Stimulated activated naive CD4-positive, alpha-beta T cell treated with Interleukin-2 at 50 U/mL for 16 hours (primary cell): ENCODE measurements at places on chromosomes 5 and 9.
A peak's percentile ranks its signal among the peaks of the same experiment; 100 is the strongest.

- DNase-seq, result no peak
These were observed 4.5 kb downstream of the ELAVL2 start for GRCh38 chr9:23821375-23822181.

- no peak for DNase-seq
These were observed 53.9 kb upstream of the POMT1 start for GRCh38 chr9:131448818-131449217.

DNA sequence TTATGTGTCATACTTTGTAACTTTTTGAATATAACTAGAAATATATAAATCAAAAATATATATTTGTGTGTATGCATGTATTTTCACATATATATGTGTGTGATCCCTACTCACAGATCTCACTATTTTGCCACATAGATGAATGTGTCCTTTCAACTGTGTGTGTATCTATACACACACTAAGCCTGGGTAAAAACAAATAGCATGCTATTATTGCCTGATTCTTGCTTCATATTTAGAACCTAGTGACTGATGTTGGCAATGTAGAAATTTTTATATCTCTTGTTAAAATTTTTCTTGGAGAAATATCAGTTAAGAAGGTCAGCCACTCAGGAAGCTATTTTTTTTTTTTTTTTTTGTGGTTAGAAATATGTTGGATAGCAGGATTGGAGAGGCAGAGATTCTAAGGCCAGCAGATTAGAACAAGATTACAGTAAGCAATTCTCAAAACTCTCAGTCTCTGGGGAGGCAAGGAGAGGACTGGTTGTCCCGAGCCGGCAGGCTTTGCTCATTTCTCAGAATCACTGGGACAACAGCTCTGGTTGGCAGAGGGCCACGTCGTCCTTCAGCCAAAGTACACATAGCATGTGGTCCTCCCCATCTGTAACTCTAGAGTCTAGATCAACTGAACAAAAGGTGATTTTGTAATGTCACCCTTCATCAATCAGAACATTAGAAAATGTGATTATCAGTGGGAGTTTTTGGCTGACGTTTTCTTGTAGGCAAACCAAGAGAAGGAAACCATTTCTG, 19.7 kb downstream of the C6 start:
- no peak for DNase-seq

- no peak for DNase-seq
These were observed 157.3 kb downstream of the C5orf15 start for GRCh38 chr5:133811168-133811567.

- DNase-seq, result no peak
These were observed 89.8 kb upstream of the COL5A1 start for GRCh38 chr9:134551644-134552348.

DNA sequence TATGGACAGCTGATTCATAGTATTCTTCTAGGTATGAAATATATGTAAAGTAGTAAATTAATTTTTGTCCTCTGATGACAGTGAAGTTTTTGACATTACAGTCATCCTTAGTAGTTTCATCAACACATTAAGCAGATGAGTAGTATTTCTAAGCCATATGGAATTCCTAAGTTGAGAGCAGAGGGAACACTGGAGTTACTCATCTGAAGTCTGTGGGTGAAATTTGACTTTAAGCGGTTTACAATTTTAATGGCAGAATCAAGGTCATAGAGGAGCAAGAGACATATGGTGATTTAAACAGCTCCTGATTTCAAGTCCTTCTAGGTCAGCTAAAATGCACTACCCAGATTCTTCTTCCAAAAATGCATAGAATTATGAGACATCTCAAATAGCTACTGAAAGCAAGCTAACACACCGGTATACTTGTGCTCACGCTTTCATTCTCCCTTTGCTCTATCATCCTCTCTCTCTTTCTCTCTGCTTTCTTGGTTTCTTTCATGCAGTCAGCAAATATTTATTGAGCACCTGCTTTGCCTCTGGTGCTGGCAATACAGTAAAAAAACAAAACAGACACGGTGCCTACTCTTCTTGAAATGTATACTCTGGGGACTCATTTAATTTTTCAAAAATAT, 235.9 kb downstream of the FER start:
- DNase-seq, result no peak

DNA sequence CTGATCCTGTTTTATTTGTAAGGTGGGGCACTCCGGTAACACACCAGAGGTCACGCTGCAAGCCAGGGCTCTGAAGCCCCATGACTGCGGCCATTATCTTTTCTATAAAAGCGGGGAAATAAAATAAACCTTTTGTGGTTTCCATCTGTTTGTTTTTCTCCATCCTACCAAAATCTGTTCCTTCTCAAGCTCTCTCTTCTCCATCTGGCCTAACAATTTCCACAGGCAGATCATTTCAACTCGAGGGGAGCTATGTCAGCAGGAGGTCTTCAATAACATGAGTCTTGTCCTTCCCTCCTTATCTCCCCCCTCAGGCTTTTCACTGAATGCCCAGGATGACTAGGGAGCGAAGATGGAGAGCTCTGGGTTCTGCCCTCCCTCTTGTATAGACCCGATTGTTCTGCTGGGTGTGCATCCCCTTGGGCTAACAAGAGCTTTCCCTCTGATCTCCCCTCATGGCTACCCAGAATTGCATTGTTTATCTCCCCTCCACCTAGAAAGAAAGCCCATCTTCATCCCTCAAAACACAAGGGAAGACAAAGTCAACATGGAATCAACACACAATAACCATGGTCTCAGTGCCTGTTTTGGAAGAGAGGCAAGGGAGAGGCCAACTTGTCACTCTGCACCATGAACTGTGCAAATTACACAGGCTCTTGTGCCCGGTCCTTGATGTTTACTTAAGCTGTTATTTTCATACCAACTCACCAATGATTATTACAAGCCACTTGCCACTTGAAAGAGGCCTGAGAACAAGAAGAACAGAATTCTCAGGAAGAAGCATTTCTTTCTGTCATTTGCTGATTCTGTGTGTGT, 187.8 kb downstream of the FANCC start:
- no peak for DNase-seq

- DNase-seq, result no peak
These were observed 96.5 kb downstream of the DAPK1 start for GRCh38 chr9:87594194-87594593.

GRCh38 chr5:93192683-93193082, 388.3 kb downstream of the NR2F1-AS1 start:
- DNase-seq, result no peak

GRCh38 chr9:81431641-81432040, 257.7 kb downstream of the TLE1 start:
- DNase-seq, result no peak

DNA sequence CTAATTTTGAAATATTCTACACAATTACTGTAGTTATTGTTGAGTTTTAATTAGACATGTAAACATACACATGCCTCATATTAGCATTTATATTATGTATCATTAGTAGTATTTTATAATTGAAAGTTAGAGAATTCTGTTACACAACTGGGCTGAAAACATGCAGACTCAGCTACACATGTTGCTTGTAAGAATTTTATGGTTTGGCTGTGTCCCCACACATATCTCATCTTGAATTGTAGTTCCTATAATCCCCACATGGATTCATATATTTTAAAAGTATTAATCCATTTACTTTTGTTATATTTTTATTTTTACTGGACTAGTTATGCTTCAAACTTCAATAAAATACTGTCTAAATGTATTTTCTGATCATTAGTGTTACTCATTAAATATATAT, 2075.3 kb upstream of the C9orf72 start:
- no peak for DNase-seq

GRCh38 chr9:96661711-96662110, 6.6 kb upstream of the PRXL2C start:
- DNase-seq, result no peak

GRCh38 chr5:44365345-44365744, 23.9 kb downstream of the FGF10 start:
- DNase-seq, result no peak

GRCh38 chr5:32283539-32284377, 29.0 kb downstream of the MTMR12 start:
- peak; percentile 1 for DNase-seq

DNA sequence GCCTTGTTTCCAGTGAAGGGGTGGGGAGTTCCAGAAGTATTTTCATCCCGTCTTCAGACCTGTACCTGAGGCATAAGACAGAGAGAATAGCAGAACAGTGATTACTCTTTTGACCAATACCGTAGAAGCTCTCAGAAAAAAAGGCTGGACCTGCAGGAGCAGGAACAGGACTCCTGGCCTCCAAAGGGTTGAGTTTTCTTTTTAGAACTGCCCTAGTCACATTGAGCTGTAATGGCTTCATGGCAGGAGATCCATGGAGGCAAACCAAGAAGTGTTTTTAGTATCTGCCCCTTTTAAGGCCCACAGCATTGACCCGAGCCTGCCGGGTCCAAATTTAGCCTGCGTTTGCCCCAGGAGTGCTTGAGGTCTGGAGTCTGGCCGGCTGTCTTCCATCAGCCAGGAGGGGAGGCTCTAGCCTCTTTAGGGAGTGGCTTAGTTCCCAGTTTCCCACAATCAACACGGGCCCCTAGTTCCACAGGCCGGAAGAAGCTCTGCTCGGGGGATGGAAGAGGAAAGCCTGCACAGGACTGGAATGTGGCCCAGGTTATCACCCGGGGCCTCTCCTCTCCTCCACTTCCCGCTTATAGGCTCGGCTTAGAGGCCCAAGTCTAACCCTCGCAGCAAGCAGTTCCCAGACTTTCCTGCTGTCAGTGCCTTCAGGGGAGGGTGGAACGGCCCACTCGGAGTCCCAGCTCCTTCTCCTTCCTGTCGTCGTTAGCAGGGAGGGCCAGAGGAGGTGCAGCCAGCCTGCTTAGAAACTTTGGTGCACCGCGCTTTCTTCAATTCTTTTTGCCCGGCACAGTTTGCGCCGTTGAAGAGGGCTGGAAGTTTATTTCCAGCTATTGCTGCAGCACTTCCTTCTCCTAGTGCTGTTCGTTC, 80.7 kb downstream of the C9orf152 start:
- DNase-seq, result no peak

GRCh38 chr5:179230061-179230461, 115.2 kb downstream of the ADAMTS2 start:
- no peak for DNase-seq

- no peak for DNase-seq
These were observed 20.4 kb upstream of the GDNF start for GRCh38 chr5:37860206-37860605.

GRCh38 chr9:135559606-135560005, 1.9 kb upstream of the PAEP start:
- no peak for DNase-seq

- no peak for DNase-seq
These were observed 216.8 kb downstream of the PBX3 start for GRCh38 chr9:125963932-125964331.

- no peak for DNase-seq
These were observed 4.0 kb upstream of the NUP214 start for GRCh38 chr9:131121346-131121745.

DNA sequence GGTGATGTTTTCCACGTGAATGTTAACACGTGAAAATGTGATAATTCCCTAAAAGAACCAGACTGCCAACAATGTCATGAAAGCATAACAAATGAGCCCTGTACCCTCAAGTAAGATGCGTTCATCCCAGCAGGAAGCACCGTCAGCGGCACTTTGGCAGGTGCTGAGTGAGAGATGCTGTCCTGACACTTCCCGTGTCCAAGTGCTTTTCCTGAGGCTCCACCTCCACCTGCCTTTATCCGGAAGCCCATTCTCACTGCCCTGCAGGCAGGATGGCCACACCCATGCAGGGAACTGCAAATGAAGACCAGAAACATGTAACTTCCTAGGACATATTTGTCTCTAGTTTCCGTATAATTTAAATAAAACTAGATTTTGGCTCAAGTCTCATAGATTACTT, 238.0 kb upstream of the IRX2 start:
- no peak for DNase-seq

DNA sequence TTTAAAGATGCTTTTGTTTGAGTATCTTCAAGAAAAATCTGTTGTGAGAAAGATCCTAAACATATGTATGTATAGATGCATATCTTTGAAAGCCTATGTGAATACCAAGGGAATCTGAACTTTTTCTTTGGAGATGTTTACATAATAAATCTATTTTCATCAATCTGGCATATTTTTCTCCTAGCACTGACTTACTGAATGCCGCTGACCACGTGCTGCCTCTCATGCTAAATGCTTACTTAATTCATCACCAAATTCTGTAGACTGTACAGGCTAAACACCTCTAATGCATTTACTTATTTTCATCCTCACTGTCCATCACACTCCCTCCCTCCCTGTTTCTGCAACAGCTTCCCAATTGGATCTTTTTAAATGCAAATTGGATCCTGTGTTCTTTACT, 566.2 kb upstream of the WWC1 start:
- no peak for DNase-seq

DNA sequence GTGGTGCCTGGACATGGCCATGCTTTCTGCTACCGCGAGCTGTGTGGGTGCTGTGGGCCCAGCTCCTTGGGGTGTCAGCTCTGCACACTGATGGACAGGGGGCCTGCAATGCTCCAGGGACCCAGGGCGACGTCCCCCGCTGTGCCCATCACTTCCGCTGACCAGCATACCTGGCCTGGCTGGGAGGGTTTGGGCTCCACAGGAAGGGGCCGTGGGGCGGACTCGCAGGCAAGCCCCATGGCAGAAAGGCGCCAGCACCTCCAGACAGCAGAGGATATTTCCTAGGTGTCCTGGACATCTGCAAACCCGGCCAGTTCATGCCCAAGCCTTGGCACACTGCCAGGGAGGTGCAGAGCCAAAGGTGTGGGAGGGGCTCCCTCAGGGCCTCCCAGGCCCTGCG, 295.8 kb upstream of the IRX4 start:
- DNase-seq, result no peak

GRCh38 chr5:16902846-16903245, 33.2 kb downstream of the MYO10 start:
- no peak for DNase-seq
